DMS 273 treated with DMSO at 0.1 percent for 48 hours (cell line): ENCODE measurements at places on chromosomes 7 and 10.

- no peak for DNase-seq
Observed at GRCh38 chr7:80147543-80148391, 13.1 kb downstream of the GNAI1 start.

- no peak for DNase-seq
Observed at GRCh38 chr7:124893140-124893827, 36.3 kb downstream of the POT1 start.

DNA sequence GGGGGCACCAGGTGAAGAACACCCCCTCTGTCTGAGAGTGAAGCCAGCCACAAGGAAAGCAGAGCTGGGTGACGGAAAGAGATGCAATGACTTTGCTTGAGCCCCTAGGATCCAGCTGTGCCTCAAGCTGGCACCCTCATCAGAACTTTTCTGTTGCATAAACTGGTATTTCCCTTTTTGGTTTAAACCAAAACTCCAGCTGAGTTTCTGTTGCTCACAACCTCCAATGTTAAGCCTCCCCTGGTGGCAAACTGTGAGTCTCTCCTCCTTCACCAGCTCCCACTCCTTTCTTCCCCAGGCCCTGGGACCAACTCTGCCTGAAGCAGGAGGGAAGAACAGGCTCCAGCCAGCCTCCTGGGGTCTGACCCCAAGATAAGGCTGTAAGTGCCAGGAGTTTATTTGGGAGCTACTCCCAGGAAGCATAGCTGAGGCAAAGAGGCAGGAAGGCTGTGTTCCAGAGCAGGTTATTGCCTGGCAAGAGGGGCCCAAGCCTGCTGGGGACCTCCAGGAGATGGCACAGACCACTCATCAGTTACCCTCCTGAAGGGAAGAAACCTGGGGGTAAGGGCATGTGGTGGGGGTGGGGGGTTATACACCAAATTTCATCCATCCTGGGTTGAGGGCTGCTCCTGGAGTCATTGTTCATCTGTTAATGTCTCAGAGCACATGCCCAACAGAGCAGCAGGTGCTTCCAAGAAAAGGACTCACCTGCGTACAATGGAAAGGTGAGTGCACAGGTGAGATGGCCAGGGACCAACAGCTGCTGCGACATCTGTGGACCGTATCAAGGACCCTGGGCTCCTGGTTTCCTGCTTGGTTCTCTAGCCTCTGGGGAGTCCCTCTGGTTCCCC lies 73.3 kb upstream of the NANOS1 start:
- no peak for DNase-seq

DNA sequence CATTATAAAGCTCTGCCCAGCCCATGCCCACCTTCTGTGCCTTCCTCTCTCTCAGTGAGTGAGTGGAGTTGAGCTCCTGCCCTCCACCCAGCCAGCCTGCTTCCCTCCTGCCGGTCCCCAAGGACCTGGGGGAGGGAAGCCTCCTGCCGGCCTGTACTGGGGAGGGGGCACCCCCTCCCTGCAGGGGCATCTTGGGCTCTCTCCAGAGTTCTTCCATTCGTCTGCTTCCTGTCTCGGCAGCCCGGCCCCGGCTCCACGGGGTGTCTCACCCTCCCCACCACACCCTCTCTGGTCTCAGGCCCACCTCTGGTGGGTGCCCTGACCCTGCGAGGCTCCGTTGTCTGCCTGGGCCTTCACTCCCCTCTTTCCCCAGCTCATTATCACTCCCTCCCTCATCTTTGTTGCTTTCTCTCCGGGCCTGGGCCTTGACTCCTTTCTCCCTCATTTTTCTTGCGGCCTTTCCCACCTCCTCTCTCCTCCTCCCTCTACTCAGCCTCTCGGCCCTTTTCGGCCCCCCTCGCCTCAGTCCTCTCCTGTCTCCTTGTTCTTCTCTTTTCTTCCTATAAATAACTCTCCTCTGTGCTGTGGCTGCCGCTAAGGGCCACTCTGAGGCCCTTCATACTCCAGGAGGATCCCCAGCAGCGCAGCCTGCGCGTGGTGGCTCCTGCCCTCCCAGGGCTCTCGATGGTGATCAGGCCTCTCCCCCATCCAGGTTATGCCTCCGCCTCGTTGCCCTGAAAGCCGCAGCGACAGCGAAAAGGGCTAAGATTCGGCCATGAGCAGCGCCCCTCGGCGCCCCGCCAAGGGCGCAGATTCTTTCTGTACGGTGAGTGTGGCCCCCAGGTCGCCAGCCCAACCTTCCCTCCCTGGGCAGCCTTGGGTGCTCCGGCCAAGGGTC lies 2.1 kb downstream of the SLC4A2 start:
- DNase-seq, result no peak

GRCh38 chr7:127404286-127405072 lies 12.0 kb upstream of the ZNF800 start:
- DNase-seq, result no peak

DNA sequence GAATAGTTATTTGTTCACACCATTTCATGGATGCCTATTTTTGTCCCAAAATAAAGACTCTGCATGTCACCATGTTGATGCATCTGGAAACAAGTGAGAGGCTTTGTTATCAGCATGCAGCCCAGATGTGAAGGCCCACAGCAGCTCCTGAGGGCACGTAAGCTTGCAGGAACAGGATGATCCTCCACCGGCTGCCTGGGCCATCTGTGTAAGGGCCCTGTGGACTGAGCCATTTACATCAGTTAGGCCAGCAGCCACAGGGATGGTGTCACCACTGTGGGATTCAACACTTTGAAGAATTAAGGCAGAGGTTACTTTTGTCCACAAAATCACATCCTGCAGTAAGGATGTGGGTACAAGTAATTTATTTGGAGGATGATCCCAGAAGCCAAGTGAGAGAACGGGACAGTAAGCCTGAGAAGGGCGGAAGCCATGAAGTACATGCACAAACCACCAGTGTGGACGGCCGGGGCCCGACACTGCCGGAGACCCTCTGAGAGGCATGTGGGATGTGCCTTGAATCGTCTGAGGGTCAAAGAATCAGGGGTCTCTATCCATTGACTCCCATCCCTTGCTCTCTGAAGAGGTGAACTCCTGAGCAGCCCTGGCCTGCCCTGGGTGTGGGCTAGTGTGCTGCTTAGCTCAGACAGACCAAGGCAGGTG lies 609.7 kb downstream of the DNAJB6 start:
- no peak for DNase-seq

DNA sequence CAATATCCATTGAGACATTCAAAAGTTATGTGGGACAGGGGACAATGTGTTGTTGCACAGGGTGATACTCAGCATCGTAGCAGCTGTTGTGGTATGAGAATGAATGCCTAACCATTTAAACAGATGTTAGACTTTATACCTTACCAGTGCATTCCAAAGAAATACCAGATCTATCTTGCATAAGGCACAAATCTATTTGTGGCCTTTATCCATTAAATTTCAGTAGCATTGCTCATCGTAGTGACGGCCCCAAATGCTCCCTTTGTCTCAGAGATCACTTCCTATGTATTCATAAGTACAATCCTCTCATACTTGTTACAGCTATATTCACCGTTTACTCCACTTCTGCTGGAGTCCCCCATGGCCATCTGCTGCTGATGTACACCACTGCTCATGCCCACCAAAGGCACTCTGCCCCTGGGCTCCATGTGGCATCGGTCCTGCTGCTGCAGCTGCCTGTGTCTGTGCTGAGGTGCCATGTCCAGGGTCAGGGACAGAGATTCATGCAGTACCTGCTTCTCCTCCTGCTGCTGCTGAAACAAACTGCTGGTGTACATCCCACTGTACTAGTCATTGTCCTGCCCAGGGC lies 96.3 kb downstream of the CPED1 start:
- no peak for DNase-seq

- DNase-seq, result no peak
Observed at GRCh38 chr10:44060221-44060620, 324.7 kb downstream of the CXCL12 start.

- DNase-seq, result no peak
Observed at GRCh38 chr10:101894266-101894665, 50.7 kb upstream of the KCNIP2 start.
